ENCODE measurements at places on chromosomes 1 and 21.

DNA sequence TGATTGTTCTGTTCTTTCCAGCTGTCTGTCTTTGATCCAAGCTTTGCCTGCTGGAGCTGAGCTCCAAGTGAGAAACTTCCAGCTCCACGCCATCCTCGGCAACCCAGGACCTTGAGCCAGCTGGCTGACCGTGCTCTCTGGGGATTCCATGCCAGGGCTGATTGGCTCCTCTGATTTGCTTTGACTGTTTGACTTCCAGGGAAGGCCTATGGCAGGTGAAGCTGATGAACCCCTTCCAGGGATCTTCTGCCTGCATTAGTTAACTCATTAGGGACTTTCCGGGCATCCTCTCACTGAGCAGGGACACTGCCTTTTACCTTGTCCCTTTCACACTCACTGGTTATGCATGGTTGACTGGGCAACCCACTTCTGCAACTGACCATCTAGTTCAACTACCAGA, 406.1 kb downstream of the RPS6KC1 start:
- H3K4me1 ChIP-seq = no peaks in the 10 kb centered on the region
- H3K4me3 ChIP-seq = no peak overlapping the region
- H3K27ac ChIP-seq = no peak overlapping the region
- DNase-seq = no peak
- no peaks in the 10 kb centered on the region for H3K27me3 ChIP-seq

DNA sequence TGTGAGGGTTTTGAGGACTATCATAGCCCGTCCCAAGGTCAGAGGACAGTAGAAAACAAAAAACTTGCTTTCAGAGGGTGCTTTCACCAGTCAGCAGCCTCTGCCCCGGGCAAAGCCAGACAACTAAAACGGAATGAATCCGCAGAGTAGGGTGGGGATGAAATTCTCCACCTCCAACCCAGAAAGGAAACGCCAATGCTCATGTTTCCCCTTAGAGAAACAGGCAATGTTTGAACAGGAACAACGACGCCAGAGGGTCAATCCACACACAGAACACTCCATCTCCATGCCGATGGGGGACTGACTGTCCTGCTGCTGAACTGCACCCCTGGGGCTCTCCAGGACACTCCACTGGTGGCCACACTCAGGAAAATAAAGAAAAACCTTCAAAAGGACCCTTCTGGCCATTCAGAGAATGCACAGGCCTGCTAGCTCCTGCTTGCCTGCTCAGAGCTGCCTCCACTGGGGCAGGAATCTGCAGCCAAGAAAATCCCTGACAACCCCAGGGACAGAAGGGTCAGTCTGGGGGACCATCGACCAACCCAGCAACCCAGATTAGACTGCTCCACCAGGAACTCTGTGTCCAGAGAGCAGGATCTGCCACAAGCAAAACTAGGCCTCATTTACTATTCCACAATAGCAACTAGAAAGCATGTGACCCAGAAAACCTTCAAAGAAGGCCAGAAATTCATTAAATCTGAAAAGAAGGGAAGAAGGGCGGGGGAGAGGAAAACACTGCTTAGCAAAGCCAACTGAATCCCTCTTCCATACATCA, 116.0 kb downstream of the TOMM20 start:
- peak; percentile 40 for DNase-seq
- no peaks in the 10 kb centered on the region for H3K4me1 ChIP-seq
- no peaks in the 10 kb centered on the region for H3K27me3 ChIP-seq
- no peaks in the 10 kb centered on the region for H3K36me3 ChIP-seq

DNA sequence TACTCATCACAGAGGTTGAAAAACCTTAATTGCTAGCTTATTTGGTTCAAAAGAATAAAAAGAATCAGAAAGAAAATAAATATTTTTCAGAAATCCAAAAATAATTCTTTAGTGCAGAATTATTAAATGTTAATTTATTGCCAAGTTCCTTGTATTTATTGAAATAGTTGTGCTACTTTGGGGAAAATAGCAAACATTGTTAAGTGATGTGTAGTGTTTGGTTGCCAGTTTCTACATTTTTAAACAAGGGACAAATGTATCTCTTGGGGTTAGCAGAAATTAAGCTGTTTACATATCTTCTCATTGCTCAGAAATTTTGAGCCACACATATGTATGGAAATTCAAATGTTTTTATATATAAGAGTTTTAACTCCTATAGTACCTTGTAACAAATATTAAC, 775.0 kb downstream of the USP25 start:
- no peak overlapping the region for H3K4me3 ChIP-seq
- H3K4me1 ChIP-seq = no peaks in the 10 kb centered on the region
- no peaks in the 10 kb centered on the region for H3K27me3 ChIP-seq
- DNase-seq = no peak

- H3K4me1 ChIP-seq = peaks cover 9% of the 10 kb centered on the region
- H3K36me3 ChIP-seq = no peaks in the 10 kb centered on the region
- DNase-seq = peak; percentile 90
These were observed 7.8 kb downstream of the C1orf162 start for GRCh38 chr1:111481387-111482221.

GRCh38 chr1:89855413-89856123, 34.7 kb downstream of the LRRC8D start:
- H3K27me3 ChIP-seq = no peaks in the 10 kb centered on the region
- no peaks in the 10 kb centered on the region for H3K4me1 ChIP-seq
- H3K4me3 ChIP-seq = no peak overlapping the region
- no peak for DNase-seq
- H3K36me3 ChIP-seq = no peaks in the 10 kb centered on the region

DNA sequence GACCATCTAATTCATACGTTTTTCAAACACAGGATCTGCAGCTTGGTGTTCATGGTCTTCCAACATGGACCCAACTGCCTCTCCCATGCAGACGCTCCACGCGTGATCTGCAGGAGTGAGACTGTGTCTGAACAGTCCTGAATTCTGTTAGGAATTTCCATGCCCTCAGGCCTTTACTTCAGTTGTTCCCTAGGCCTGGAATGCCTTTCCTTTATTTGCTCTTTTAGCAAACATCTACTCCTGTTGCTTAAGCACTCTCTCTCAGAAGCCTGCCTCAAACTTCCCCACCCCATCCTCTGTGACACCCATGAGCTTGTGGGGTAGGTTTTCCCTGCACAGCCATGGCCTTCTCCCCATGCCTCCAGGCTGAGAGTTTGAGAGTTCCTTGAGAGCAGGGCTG, 73.7 kb downstream of the DMRTB1 start:
- no peak overlapping the region for H3K4me3 ChIP-seq
- no peaks in the 10 kb centered on the region for H3K36me3 ChIP-seq
- DNase-seq = no peak

- H3K27ac ChIP-seq = no peak overlapping the region
- no peaks in the 10 kb centered on the region for H3K36me3 ChIP-seq
- H3K4me1 ChIP-seq = no peaks in the 10 kb centered on the region
- DNase-seq = no peak
- no peaks in the 10 kb centered on the region for H3K27me3 ChIP-seq
These were observed 36.7 kb upstream of the FAM89A start for GRCh38 chr1:231076802-231077201.

- H3K36me3 ChIP-seq = no peaks in the 10 kb centered on the region
- DNase-seq = no peak
- no peaks in the 10 kb centered on the region for H3K4me1 ChIP-seq
- H3K27ac ChIP-seq = no peak overlapping the region
These were observed 141.1 kb downstream of the TRIM33 start for GRCh38 chr1:114369930-114370329.

- H3K4me1 ChIP-seq = no peaks in the 10 kb centered on the region
These were observed 119.0 kb downstream of the GREM2 start for GRCh38 chr1:240492832-240493440.

GRCh38 chr1:30880678-30881318, 27.8 kb downstream of the SDC3 start:
- H3K4me1 ChIP-seq = no peaks in the 10 kb centered on the region
- no peak overlapping the region for H3K4me3 ChIP-seq
- peak overlapping the region; percentile 55 for H3K27ac ChIP-seq
- no peaks in the 10 kb centered on the region for H3K27me3 ChIP-seq

DNA sequence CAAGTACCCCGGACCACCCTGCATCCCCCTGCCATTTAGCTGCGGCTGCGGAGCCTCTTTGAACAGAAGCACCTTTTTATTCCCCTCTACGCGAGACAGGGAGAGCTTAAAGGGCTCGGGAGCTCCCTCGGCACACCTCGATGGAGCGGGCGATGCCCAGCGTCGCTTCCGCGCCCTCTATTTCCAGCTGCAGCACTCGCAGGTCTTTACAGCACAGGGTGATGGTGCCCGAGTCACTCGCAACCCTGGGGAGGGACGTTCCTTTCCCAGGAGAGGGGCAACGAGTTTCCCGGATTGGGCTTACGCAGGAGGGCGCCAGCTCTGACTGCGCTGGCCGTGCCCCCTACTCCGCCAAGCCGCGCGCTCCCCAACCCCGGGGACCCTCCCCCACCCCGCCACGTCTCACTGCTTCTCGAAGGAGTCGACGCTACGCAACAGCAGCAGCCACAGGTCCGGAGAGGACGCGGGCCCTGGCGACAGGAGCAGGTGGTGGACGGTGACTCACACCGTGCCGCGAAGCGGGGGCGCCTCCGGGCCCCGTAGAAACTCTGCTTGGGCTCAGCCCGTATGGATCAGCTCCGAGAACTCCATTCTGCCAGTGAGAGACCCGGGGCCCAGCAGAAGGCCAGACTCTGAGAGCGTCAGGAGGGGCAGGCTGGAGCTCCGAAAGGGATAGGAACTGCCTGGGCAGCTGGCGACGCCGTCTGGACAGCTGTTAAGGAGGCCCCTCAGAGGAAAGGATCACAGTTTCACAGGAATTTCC, 5.8 kb upstream of the FAM167B start:
- peak overlapping the region; percentile 63 for H3K4me3 ChIP-seq
- H3K27ac ChIP-seq = peak overlapping the region; percentile 66
- H3K36me3 ChIP-seq = no peaks in the 10 kb centered on the region
- peak; percentile 81 for DNase-seq
- H3K4me1 ChIP-seq = peaks cover 9% of the 10 kb centered on the region

GRCh38 chr1:206021626-206022365, 1.9 kb downstream of the CTSE start:
- no peak overlapping the region for H3K27ac ChIP-seq
- no peak for DNase-seq
- no peak overlapping the region for H3K4me3 ChIP-seq
- no peaks in the 10 kb centered on the region for H3K4me1 ChIP-seq

GRCh38 chr1:33045814-33046213, 9.1 kb upstream of the AK2 start:
- no peaks in the 10 kb centered on the region for H3K27me3 ChIP-seq
- DNase-seq = no peak
- H3K4me3 ChIP-seq = peak overlapping the region; percentile 13
- H3K36me3 ChIP-seq = no peaks in the 10 kb centered on the region
- no peaks in the 10 kb centered on the region for H3K4me1 ChIP-seq

GRCh38 chr1:42934541-42935312, 23.9 kb downstream of the SLC2A1 start:
- H3K4me1 ChIP-seq = peaks cover 68% of the 10 kb centered on the region
- no peak overlapping the region for H3K4me3 ChIP-seq
- no peaks in the 10 kb centered on the region for H3K27me3 ChIP-seq
- peak; percentile 41 for DNase-seq

DNA sequence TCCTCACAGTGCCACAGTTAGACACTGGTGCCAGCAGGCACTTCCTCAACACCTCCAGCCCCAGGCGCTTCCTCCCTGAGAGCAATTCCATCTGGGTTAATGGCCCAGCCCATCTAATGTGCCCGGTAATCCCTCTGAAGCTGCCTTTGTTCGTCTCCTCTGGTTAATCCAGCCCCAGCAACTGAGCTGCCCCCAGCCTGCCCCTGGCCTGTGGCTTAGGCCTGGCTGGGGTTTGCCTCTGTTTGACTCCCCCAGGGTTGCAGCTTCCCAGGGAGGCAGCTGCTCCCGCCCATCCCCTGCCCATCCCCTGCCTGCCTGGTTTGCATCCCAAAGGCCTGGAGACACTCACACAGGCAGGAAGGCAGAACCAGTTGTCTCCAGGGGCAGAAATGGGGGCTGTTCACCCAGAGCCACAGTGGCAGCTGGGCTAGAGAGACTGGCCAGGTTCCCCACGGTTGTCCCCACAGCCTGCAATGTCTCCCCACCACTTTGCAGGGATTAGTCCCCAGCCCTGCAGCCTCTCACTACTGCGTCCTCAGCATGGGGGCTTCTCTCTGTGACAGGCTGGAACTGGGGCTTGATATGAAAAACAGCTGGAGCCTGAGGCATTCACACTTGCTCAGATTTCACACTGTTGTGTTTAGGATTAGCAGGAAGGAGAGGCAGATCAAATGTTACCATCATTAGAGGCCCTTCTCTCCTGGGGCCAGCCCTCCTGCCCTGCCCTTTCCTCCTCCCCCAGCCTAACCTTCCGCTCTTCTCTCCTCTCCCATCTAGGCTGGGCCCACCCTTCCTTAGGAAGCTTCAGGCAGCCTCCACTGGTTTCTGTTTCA, 120.2 kb downstream of the TLR5 start:
- H3K4me3 ChIP-seq = no peak overlapping the region
- H3K36me3 ChIP-seq = no peaks in the 10 kb centered on the region
- no peaks in the 10 kb centered on the region for H3K4me1 ChIP-seq
- H3K27ac ChIP-seq = no peak overlapping the region
- DNase-seq = no peak
- no peaks in the 10 kb centered on the region for H3K27me3 ChIP-seq

DNA sequence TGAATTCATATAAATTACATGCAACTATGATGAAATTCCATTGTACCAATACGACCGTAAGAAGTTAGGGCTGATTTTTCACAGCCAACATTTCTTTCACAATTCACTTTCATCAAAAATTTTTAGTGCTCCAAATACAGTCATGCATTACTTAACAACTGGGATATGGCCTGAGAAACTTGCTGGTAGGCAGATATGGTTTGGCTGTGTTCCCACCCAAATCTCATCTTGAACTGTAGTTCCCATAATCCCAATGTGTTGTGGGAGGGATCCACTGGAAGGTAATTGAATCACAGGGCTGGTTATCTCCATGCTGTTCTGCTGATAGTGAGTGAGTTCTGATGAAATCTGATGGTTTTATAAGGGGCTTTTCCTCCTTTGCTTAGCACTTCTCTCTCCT, 244.4 kb downstream of the AKT3 start:
- H3K4me3 ChIP-seq = no peak overlapping the region
- no peak overlapping the region for H3K27ac ChIP-seq
- H3K36me3 ChIP-seq = no peaks in the 10 kb centered on the region
- no peak for DNase-seq
- no peaks in the 10 kb centered on the region for H3K4me1 ChIP-seq
- H3K27me3 ChIP-seq = no peaks in the 10 kb centered on the region

- no peaks in the 10 kb centered on the region for H3K27me3 ChIP-seq
- H3K36me3 ChIP-seq = no peaks in the 10 kb centered on the region
- no peak overlapping the region for H3K27ac ChIP-seq
- no peak overlapping the region for H3K4me3 ChIP-seq
These were observed 3.4 kb downstream of the HES2 start for GRCh38 chr1:6416295-6416656.

DNA sequence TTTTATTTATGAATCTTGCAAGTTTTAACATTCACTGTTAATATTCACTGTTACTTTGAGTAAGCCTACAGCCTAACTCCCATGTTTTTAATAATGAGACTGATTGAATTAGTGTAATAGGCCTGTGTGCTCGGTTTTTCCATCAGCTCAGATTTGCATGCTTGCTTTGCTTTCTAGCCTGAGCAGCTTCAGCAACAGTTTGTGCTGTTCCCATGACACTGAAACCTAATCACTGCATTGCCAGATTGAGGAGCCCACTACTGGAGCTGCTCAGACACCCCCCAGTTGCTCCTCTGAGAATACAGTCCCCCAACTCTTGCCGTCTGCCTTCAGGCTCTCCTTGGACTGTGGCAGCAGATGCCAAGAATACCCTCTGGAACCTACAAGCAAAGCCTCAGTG, 695.4 kb downstream of the BRINP3 start:
- DNase-seq = no peak
- no peaks in the 10 kb centered on the region for H3K27me3 ChIP-seq

GRCh38 chr1:152926091-152926490, 17.7 kb downstream of the IVL start:
- no peak overlapping the region for H3K4me3 ChIP-seq
- no peaks in the 10 kb centered on the region for H3K4me1 ChIP-seq
- no peaks in the 10 kb centered on the region for H3K27me3 ChIP-seq
- no peaks in the 10 kb centered on the region for H3K36me3 ChIP-seq
